Hepatocyte (in vitro differentiated cells): ENCODE measurements at places on chromosomes 5 and 9.

GRCh38 chr5:32325616-32326015 is 12.9 kb upstream of the MTMR12 start:
- no peak for DNase-seq

DNA sequence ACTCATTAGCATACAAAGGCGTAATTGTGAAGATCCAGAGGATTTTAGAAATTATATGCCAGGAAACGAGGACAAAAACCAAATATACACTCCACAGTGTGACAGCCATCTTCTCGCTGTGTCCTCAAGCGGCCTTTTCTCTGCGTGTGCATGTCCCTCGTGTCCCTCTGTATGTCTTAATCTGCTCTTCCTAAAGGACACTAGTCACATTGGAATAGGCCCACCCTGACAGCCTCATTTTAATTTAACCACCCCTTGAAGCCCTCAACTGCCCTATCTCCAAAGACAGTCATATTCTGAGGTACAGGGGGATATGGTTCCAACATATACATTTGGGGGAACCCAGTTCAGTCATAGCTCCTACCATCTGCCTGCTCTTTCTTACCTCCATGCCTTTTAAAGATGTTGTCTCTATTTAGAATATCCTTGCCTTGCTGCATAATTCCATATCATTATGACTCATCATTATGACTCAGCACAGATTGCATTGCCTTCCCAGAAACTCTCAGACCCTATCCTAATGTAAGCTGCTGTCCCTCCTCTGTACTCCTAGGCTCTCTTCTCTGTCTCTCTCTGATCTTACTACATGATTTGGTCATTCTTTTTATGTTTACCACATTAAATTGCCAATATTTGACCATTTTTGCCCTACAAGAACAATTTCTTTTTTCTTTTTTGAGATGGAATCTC is 210.9 kb downstream of the AOPEP start:
- peak; percentile 48 for DNase-seq

GRCh38 chr9:93257808-93258331 is 73.9 kb downstream of the WNK2 start:
- no peak for DNase-seq

DNA sequence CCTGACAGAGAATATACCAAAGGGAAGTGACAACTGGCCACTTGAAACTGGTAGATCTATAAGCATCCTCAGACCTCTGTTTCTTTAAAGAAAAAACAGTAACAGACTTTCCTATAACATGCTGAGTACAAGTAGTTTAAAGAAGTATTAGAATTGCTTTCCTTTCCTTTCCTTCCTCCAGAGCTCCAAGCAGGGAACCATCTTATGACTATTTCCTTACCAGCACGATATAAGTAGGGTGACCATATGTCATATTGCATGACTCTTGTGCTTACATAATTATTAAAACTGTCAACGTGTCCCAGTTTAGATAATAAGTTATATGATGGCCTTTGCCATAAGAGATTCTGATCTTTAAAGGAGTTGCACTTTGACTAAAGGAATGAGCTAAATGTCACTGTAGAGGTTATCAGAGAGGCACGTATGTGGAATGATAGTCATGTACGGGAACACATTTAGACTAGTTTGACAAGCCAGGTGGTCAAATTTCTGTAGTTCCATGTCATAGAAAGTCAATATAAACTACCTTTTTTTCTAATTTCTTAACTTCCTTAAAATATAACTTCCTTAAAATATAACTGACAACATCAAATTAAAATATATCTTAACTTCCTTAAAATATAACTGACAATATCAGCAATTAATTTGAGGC is 212.7 kb upstream of the CD180 start:
- DNase-seq, result no peak

DNA sequence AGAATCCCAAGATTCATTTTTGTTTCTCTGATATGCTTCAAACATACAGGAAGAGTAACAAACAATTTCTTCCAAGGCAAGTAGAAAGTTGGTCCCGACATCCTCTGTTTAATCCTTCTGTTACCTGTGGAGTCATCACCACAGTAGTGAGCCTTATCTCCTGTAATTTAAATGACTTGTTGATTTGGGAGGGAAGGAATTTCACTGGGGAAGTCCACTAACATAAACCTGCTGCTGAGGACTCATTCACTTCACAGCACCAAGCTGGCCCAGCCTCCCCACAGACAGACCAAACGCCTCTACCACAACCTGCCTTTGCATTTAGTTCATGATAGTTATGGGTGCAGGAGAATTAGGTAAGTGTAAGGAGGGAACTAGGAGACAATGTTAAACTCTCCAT is 63.2 kb downstream of the PRKACG start:
- DNase-seq, result no peak

- DNase-seq, result no peak
These were observed 406.2 kb upstream of the ZNF608 start for GRCh38 chr5:125152461-125153189.

DNA sequence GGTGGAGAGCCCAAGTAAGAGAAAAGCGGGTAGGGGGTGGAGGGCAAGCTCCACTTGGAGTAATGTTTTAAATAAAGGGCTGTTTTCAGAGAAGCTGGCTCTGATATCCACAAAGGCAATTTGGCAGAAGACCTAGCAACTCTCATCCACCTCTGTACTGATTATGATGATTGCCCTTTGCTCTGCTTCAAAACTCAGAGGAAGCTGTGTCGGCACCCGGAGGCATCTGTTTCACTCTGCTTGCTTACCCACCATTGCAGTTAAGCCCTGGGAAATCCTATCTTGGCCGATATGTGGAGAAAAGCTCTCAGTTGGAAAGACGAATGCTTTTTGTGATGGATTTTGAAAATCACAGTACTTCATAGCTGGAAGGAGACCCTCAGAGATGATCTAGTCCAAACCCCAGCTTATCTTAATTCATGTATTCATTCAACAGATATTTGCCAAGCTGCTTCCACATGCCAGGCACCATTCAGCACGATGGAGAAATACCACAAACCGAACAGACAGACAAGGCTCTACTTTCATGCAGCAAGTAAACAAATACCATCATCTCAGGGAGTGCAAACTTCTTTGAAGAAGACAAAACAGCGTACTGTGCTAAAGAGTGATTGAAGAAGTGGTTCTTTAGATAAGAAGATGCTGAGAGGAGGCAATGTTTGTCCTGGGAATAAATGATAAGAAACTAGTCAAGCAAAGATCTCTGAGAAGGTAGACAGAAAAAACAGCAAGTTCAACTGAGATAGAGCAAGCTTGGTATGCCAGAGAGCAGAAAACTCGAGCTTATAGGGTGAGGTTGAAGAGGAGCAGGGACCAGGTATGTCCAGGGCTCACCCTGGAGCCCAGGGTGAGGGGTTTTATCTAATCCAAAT is 140.4 kb upstream of the SPDL1 start:
- peak; percentile 28 for DNase-seq

- no peak for DNase-seq
These were observed 126.4 kb upstream of the RAI14 start for GRCh38 chr5:34529581-34530331.

DNA sequence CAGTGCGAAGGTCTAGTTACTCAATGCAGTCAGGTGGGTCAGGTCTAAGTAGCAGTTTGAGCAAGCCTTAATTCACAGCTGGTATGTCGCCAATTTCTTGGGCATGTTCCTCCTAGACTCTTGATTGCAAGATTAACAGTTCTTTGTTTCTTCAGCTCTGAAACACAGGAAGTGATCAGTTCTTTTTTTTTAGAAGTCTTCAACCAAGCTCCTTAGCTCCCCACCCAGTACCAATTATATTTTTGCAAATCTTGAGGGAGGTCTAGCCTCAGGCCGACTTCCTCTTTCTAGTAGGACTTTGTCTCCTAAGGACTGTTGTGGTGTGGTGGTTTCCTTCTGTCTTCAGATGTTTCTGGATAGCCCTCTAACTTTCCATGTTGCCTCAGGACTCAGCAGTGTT is 2054.2 kb downstream of the MAT2B start:
- no peak for DNase-seq

GRCh38 chr9:105251733-105252404 is 7.4 kb downstream of the SLC44A1 start:
- no peak for DNase-seq

DNA sequence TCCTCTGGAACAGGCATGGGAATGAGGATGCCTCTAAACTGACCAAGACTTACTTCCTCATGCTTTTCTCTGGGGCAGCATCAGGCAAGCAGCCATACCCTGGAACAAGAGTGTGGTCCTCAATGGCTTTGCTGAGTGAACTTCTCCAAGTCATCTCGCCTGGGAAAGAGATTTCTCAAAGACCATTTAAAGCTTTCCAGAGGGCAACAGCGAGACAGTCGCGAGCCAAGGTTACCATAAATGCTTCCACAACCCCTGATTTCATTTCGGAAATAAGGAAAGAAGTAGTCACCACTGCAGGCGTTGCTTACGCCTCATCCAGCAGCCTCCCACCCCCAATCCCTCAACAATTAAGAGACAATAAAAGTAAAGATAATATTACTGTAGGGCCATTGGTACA is 1.1 kb upstream of the SNCAIP start:
- no peak for DNase-seq

GRCh38 chr5:93267276-93267675 is 313.7 kb downstream of the NR2F1-AS1 start:
- no peak for DNase-seq

GRCh38 chr5:55634209-55634805 is 77.8 kb downstream of the SLC38A9 start:
- DNase-seq, result no peak

DNA sequence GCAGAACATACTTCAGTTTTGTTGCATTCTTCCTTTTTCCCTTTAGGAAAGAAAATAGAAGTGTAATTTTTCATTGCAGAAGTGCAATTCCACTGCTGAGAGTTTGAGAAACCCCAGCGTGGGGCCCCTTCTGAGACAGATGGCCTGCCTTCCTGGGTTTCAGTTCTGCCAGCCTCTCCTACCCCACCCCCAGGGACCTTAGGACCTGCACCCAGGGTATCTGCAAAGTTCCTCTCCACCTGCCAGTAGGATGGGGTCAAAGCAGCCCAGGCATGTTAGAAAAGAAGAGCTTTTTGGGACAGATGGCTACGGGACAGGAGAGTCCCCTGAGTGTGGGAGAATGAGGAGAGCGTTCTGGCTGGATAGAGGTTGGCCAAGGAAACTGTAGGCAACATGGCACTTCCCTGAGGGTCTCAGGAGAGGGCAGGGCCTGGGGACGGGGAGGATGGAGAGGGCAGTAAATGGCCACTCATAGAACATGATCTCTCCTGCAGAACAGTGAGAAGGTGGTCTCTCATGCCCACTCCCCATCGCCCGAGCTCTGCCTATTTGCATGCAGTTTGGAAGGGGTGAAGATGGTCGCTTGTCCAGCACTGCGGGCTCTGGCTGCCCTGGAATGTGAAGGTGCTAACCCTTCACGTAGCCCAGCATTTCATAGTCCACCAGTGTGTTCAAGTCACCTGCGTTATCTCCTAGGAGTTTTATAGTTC is at the start of gene TIFAB:
Gene TIFAB, minus strand, starts transcription at position 31 of the 710 bp plus-strand sequence. CDS start 2,412 bp downstream, outside the sequence.
- no peak for DNase-seq
